ENCODE measurements at places on chromosomes 2 and 18. TPM values are rescaled to one million over a fixed set of nuclear protein-coding genes. Genes with fewer than 3 reads are reported as not detected.

DNA sequence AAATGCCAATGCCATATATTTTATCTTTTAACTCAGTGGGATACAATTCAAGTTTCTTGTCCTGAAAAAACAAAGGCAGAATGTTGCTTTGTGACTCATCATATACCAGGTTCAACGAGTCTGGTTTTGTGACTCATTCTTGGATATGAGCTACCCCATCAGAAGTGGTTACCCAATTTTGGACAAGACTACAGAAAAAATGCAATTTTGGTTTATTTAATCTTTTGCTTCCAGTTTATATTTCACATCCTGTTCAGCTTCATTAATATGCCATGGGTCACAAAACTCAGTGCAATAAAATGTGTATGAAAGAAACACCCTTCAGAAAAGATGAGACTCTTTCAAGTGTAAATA lies 25.0 kb downstream of the FN1 start:
- DNase-seq, result no peak

DNA sequence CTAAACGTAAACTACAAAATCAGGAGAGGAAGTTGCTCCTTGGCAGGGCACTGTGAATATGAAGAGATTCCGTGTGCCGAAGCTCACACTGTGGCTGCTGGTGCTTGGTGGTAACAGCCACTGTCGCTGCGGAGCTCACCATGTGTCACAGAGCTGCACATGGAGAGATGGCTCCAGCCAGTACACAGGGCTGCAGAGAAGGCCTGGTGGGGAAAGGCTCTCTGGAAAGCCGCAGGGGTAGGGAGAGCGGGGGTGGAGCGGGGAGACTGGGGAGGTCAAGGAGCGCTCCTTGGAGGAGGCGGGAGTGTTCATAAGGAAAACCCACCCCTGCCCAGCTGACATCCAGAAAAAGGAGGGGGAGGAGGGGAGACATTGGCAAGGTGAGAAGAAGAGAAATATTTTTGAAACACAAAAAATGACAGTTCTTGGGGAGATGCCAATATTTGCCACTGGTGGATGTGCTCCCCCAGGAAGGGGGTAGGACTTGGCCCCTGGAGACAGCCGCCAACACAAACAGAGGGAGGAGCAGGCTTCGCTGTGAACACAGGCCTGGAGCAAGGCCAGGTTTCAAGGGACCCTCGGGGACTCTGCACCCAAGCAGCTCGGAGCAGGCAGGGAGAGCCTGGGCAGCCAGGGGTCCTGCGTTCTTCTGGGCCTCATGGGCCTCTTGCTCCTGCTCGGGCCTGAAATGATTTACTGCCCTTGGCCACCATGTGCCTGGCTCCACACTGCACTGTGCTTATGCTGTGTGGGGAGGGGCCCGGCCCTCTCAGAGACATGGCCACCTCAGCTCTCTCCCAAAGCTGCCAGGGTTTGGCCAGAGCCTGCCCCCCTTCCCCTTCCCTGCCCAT lies 102.6 kb upstream of the GLI2 start:
- peak; percentile 46 for DNase-seq

GRCh38 chr2:206083602-206084438 lies 2.2 kb downstream of the INO80D start:
- peak; percentile 1 for DNase-seq

IGFBP2 gene
- polyA plus RNA-seq, result 191 TPM

DNA sequence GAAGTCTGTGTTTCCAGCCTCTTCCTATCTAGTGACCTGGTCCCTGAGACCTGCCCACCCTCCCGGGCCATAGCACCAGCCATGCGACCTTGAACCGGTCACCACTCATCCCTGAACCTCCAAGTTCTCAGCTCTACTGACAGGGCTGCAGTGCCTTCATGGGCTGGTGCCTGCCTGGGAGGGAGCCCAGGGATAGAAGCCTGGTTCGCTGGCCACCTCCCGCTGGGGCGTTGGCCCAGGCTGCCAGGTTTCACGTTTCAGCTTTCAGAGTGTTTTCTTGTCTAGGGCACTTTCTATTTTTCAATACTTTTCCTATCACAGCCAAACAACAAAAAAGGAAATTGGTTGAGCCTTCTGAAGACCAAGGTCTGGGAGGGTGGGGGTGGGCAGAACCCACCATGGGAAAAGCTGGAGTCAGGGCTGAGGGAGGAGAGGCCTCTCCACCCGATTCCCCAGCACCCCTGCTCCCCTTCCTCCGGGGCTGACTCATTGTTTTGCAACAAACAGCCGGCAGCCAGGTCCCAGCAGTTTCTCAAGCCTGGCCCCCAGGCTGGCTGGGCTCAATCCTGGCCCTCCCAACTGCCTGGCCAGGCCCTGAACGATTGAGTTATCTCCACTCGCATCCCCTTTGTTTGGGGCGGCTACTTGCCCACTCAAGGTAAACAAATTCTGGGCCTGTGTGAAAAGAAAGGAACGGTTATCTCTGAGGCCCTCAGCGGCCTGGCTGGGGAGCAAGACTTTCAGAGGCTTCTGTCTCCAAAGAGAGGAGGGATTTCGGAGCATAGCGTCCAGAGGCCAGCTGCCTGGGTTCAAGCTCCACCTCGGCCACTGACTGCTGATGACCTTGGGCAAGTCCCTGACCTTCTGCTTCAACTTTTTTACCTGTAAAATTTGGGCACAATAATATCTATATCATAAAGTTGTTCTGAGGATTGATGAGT lies 47.5 kb downstream of the ZFP36L2 start:
- peak; percentile 53 for DNase-seq

- DNase-seq, result no peak
Measured at GRCh38 chr2:136422512-136422911, 304.6 kb upstream of the CXCR4 start.

GRCh38 chr18:27808683-27809082 lies 368.2 kb downstream of the CDH2 start:
- no peak for DNase-seq

SP140L gene
- 3.5 TPM for polyA plus RNA-seq

DNA sequence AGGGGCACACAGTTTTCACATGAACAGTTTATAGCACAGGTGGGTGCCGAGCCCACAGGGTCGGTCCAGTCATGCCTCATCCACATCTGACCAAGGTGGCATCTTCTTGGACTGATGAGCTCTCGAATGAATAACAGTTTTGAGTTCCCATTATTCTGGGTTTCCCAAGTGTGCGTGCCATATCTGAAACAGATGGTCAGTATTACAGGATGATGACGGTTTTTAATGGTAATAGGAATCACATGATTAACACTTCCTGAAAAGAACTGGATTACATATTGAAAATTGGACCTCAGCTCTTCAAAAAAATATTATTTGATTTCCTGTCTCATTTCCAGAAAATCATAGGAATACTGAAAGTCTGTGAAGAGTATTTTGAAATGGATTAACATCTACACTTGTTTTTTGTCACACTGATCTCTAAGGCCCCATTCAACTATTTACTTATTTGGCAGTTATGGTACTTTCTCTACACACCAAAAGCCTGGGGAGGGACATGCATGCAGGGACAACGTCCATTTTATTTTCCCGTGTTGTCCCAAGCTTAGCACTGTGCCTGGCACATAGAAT lies 22.2 kb upstream of the NAB1 start:
- no peak for DNase-seq

PNO1 gene
- 14.9 TPM for polyA plus RNA-seq

- DNase-seq, result no peak
Measured at GRCh38 chr2:42930025-42930581, 137.7 kb upstream of the HAAO start.

- DNase-seq, result peak; percentile 19
Measured at GRCh38 chr18:13222856-13223281, 4.3 kb downstream of the LDLRAD4 start.

GRCh38 chr2:54673501-54673998 lies 49.9 kb upstream of the EML6 start:
- DNase-seq, result no peak

DNA sequence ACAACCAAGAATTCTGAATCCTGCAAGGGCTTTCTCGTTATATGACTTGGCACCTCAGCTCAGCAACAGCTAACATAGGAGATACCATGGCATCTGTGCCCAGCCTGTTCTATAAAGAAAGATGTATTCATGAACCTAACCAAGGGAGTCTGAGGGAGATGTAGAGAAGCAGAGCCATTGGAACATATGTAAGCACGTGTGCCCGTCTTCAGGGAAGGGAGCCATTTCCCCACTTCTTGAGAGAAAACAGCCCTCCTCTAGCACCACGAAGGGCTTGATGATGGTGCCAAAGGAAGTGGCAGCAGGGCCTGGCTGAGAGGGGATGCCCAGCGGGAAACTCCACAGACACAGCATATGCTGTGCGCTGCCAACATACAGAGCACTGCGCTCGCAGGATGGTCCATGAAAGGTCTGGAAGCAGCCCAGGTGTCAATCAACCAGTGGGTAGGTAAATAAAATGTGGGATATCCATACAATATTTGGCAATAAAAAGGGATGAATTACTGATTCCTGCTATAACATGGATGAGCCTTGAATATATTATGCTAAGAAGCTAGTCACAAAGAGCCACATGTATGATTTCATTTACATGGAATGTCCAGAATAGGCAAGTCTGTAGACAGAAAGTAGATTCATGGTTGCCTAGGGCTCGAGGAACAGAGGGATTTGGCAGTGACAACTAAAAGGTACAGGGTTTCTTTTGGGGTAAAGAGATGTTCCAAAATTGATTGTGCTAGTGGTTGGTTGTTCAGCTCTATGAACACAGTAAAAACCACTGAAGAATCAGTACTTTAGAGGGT lies 16.1 kb downstream of the TMEM247 start:
- no peak for DNase-seq

- no peak for DNase-seq
Measured at GRCh38 chr2:109531221-109531620, 82.5 kb downstream of the SEPTIN10 start.

DNA sequence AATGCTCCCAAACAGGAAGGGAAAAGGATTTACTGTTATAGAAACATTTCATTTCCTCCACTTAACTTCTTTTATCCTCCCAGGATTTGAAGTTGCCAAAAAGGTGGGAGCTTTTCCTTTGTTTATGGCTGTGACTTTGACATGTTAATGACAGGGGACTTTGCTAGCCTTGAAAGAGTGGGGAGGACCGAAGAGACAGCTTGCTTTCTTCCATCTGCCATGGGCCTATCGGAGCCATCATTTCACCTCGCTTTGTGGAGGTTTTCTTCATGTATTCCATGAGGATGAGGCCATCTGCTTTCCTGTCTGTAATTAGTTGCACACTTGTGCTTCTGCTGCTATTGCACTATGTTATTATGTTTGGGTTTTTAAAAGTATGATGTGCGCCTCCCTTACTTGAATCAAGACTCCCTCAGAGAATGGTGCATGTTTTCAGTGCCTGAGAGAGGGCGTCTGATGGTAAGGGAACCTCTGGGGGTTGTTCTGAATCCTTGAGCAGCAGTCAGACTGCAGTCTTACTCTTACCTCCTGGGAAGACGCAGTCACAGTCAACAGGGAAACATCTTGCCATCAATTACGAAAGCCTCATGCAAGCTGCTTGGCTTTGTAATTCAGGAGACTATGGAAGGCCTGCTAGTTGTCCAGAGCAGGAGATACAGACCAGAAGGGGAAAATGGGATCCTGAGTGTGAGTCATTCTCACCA lies 173.3 kb upstream of the MGAT5 start:
- no peak for DNase-seq

CEBPZ gene
- polyA plus RNA-seq, result 49.9 TPM

DNA sequence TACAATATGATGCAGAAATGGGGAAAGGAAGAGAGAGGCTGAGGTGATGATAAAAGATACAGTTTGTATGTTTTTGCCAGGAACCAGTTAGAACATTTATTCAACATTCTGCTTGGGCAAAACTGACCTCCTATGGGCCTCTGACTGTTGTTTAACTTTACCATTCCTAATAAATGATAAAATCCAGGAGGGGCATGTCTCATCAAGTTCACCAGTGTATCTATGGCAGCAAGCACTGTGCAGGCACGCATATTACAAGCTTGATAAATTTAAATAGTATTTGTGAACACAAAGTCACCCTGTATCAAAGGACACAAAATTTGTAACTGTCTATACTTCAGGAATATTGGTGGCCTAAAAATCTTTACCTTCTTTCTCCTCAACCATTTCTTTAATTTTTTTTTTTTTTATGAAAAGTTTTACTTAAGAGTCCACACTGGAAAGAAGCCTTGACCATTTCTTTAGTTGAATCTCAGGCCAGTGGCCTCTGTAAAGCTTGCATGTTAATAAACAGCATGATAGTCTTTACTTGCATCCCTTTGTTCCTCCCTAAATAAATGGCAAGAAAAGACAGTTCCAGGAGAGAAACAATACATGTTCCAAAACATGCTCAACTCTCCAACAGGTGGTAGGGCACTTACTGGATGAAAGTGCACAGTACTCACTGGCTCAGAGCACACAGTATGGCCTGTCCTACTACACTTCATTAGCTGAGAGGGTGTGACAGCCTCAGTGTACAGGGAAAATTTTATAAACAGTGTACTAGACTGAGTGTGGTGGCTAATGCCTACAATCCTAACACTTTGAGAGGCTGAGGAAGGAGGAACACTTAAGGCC lies 52.3 kb downstream of the SOS1 start:
- no peak for DNase-seq

C2orf72 gene
- 67.4 TPM for polyA plus RNA-seq

CDKL4 gene
- 1.2 TPM for polyA plus RNA-seq

CHRNG gene
- polyA plus RNA-seq, result 0.35 TPM

DNA sequence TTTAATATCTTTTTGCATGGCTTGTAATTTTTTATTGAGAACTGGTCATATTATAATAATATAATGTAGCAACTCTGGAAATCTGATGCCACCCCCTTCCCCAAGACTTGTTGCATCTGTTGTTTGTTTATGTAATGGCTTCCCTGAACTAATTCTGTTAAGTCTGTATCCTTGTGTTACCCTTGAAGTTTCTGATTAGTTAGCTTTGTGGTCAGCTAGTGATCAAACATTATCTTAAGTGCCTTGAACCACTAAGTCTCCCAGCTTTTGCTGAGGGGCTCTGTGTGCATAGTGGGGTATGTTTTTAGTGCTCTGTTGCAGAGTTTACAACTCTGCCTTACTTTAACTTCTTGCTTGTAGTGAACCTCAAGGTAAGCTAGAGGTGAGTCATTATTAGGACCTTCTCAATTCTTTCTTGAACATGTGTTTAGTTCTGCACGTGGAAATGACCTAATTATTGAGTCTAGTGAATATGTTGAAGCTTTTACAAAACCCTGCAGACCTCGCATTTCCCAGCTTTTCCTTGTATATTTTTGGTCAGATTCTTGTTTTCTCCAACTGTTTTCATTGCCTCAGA lies 24.8 kb downstream of the SMCHD1 start:
- no peak for DNase-seq

IL1F10 gene
- not detected for polyA plus RNA-seq

DNA sequence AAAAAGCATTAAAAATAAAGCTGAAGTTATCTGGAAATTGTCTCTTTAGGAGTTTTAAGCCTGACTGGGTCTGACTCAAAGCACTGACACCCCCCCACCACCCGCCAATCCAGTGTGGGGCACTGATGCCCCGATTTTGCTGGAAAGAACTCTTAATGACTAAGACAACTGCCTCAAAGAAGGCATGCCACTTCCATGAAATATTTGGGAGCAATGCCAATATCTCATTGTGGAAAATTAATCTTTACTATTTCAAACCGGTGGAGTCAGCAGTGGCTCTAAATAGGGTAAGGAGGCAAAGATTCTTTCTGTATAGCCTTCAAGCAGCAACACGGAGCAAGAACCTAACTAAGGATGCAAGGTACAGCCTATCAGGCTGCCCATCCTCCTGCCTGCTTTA lies 4.5 kb downstream of the FKBP7 start:
- DNase-seq, result no peak
